Osteoblast (primary cell): ENCODE measurements at places on chromosomes 11 and 22. TPM values are rescaled to one million over a fixed set of nuclear protein-coding genes. Genes with fewer than 3 reads are reported as not detected.

GRCh38 chr22:29306175-29306834, at the start of gene GAS2L1:
Gene GAS2L1 (plus strand): TSS chr22:29306650. CDS start chr22:29308106, 1,456 bp downstream.
- DNase-seq = peak; percentile 100

DNA sequence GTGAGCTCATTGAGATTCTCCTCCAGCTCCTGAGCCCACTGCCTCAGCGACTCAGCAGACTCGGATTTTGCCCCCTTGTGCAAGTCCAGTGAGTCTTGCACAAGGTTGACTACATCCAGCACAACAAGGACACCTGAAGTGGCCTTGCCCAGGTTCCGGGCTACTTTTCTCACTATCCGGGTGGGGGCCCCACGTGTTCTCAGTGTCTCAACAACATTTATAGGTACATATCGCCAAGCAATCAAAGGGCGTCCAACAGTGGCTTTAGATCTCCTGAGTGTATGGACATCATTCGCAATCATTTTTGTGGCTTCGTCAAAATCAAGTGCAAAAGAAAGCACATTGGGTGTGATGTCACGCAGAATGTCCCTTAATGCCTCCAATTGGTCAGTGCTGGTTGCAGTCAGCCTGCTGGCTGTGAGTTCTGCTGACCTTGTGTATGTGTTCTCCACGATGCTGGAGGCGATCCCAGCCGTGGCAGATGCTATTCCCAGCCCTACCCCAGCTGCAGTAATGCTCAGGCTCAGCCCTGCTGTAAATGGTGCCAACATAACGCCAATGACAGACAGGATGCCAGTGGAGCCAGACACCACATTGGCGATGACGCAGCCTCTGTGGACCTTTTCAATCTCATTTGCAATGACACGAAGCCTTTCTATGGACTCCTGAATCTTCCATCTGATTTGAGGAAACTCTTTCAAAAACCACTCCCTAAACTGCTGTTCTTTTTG, 10.3 kb downstream of the APOL4 start:
- DNase-seq = no peak

DNA sequence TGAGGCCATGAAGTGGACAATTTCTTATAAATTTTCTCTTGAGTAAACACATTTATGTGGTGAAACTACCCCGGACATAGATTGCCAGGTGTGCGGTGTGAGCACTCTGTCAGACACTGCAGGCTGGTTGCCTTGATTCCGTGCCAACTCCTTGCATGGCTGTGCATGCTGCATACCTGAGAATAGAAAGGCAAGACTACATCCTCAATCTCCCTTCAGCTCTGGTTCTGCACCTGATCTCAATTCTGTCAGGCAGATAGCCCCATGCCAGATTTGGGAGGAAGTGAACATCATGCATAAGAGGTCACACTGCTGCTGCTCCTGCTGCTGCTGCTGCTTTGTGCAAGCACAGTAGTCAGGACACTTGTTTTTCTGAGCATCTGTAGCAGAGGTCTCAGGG, 42.5 kb upstream of the DEUP1 start:
- no peak for DNase-seq

GRCh38 chr22:30892286-30892685, 76.3 kb downstream of the MORC2 start:
- DNase-seq = peak; percentile 17

DNA sequence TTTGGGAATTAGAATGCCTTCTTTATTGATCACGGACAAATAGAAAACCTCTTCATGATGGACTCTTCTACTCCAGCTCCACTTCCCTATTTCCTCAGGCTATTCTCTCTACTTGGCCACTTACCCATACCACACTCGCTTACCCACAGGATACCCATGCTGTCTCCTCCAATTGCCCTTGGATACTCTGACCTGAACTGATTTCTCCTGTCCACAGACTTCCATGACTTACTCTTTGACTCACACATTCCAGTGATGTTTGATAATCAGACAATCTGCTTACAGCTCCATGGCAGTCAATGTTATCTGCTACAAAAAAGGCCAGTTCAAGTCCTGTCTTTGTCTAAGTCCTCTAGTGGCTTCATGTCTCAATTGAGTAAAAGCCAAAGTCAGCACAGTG, 292.0 kb upstream of the CTSC start:
- no peak for DNase-seq

Gene SAAL1
- total RNA-seq = 15.6 and 18.3 TPM in 2 replicates

DNA sequence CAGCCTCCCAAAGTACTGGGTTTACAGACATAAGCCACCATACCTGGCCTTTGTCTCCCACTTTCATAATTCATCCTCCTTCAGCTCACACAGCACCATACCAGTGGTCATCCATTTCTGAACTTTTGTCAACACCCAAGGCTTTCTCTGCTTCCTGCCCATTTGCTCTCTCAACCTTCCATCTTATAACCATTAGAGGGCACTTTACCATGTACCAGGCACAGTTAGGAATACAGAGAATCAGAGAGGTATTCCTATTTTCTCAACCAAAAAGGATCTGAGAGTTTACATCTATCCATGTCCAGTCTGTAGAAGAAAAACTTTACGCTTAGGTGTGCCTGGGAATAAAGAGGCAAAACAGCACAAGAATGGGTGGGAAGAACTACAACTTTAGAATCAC, 397.6 kb downstream of the BUD13 start:
- no peak for DNase-seq

Gene TMPRSS6
- total RNA-seq = not detected in 2 replicates

Gene PNPLA5
- total RNA-seq = not detected in 2 replicates

Gene RIMBP3B
- total RNA-seq = 0.29 TPM in 1 of 2 replicates, not detected in the other

GRCh38 chr11:104731890-104732289, 166.4 kb downstream of the CASP12 start:
- DNase-seq = no peak

Gene OR52E8
- 0.36 TPM in 1 of 2 replicates, not detected in the other for total RNA-seq

Gene CRYBB3
- not detected in 2 replicates for total RNA-seq

DNA sequence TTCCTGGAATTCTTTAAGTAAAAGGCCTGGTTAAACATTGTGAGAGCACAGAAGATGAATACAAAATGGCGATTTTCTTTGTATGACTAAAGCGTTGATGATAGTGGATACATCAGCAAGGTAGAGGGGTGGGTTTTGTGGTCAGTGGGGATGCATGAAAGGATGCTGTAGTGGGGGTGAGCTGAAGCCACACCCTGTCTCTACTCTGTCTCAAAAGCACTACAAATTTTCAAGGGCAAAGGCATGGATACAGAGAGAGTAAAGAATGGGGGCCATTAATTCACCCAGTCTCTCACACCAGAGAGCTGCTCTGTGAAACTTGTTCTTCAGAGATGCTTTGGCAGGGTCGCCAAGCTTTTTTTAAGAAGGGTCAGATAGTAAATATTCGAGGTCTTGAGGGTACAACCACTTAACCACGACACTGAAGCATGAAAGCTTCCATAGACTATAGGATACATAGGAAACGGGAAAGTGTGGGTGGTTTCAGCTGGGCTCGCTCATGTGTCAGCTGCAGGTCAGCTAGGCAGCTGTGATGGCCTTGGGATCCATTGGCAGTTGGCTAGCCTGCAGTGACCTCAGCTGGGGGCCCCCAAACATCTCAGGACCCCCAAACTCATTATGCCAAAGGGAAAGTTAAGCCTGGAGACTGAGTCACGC, 8.3 kb downstream of the TMEM138 start:
- no peak for DNase-seq

Gene HPX
- total RNA-seq = 0.59 and 1.1 TPM in 2 replicates

DNA sequence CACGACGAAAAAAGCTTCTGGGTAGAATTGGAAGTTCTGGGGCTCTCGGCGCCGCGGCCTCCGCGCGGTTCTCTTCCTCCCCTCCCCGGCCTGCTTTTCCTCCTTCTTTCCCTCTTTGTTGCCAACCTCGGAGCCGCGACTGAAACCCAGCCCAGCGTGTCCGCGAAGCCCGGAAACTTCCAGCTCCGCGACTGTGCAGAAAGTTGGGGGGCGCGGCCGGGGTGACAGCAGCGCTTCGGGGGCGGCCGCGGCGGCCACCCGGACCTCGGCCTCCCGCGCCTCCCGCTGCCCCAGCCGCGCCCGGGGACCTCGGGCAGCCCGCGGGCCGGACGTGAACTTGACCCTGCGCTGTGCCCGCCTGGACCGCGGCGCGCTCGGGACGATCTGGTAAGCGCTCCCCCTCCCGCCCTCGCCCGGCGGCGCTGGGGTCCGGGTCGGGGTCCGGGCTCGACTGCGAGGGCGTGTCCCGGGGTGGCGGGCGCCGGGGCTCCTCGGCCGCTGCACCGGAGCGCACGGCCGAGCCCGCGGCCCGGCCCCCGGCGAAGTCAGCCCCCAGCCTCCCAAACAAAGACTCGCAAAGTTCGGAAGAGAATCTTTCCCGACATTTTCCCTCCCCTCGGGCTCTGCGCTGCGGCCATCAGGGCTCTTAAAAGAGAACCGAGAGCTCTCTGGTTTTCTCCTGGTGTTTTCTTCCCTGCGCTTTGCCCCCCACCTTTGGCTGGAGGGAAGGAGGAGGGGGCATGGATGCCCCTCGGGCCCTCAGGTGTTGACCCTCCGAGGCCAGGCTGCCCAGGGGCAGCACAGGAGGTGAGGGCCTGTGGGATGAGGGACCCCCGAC, 67.9 kb upstream of the WNT7B start:
- DNase-seq = peak; percentile 92

GRCh38 chr11:96538622-96539021, 148.8 kb downstream of the JRKL start:
- DNase-seq = no peak

- DNase-seq = no peak
Observed at GRCh38 chr11:117669062-117669461, 128.0 kb downstream of the DSCAML1 start.

- DNase-seq = peak; percentile 95
Observed at GRCh38 chr11:69888483-69889181, 69.4 kb upstream of the FGF3 start.

DNA sequence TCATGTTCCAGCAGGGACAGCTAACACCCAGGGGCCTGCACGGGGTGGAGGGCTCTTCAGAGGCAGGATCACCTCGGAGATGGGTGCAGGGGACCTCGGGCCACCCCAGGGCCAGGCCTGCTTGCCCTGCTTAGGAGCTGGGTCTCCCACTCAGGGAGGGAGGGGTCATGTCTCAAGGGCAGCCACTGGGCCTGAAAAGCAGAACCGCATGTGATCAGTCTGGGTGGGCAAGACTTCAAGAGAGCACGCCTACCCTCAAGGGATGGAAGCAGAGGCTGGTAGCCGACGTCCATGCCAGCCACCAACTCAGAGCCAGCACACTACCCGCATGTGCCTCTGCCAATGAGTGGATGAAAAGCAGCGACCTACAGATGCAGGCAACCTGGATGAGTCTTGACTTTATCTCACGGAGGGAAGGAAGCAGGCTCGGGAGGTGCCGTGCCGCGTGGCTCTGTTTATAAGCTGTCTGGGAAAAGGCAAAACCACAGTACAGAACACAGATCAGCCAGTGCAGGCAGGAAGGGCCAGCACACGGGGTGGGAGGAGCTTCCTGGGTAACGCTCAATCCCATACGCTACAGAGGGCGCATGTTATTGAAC, 16.0 kb downstream of the TBX1 start:
- DNase-seq = peak; percentile 50

GRCh38 chr11:16191212-16191867, 165.0 kb downstream of the SOX6 start:
- no peak for DNase-seq

DNA sequence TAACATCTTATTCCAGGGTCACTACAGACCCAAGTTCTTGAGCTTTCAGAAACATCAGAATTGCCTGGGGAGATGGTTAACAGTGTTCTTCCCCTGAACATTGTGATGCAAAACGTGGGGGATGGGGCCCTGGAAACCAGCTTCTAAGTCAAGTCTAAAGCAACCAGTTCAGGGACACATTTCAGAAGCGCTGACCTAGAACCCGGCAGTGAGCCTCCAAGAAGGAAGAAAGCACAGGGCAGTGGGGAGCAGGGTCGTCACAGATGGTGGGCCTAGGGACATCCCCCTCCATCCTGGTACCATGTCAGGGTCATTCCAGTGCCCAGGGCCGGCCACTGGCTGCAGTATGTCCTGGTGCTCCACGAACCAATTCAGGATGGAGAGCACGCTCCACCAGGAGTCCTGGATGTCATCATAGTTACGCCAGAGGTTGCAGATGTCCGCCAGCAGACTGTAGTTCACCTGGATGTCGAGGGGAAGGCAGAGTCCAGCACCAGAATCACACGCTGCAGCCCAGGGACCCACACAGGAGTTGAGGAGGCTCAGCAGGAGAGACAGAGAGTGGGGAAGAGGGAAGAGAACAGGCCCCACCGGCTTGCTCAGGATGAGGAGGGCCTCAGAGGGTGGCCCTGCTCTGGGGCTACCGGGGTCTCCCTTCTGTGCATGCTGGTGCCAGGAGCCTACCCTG, 5.0 kb downstream of the NAGA start:
- no peak for DNase-seq

DNA sequence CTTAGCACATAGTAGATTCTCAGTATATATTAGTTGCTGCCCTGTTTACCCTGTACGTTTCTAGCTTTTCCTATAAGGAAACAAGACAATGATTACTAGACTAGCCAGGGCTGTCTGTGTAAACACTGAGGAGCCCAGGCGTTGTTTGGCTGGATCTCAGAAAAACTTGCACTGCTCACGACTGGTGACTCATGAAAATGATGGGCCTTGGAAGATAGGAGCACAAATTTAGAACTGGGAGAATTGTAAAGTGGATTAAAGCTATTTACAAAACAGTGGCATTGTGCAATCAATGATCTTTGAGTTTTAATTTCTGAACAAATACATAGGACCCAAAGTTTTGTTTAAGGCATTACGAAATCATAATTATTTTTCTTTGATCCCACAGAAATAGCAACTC, 276.9 kb downstream of the FAM76B start:
- peak; percentile 68 for DNase-seq

Gene MPEG1
- under 0.01 and 0.36 TPM in 2 replicates for total RNA-seq

DNA sequence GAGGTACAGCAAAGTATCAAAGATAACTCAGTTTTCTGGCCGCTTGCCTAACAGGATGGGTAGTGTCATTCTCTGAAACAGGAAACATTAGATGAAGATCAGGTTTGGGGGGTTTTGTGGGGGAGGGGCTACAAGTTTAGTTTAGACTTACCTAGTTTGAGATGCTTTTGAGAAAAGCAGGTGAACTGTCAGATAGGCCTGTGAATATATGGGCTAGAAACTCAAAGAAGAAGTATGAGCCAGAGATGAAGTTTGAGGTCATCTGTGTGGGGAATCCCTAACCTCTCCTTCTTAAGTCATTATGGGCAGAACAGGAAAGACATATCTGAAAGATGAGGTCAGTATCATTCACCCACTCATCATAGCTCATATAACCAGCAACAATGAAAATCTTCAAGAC, 11.9 kb downstream of the HOATZ start:
- peak; percentile 84 for DNase-seq

Gene ANO1
- total RNA-seq = 0.88 TPM in 1 of 2 replicates, not detected in the other

Gene LDHAL6A
- total RNA-seq = not detected in 2 replicates

- DNase-seq = no peak
Observed at GRCh38 chr11:65883058-65883761, 3.6 kb downstream of the CTSW start.

Gene FOLR2
- not detected in 2 replicates for total RNA-seq

GRCh38 chr11:115135936-115136335, 368.3 kb downstream of the CADM1 start:
- DNase-seq = no peak

GRCh38 chr22:37827056-37827455, 3.9 kb downstream of the GALR3 start:
- DNase-seq = peak; percentile 86

Gene FREY1
- total RNA-seq = 0.88 and 1.8 TPM in 2 replicates

GRCh38 chr11:43010042-43010441, 301.8 kb upstream of the API5 start:
- DNase-seq = no peak

GRCh38 chr11:19379465-19379864, 138.7 kb upstream of the E2F8 start:
- no peak for DNase-seq
